ENCODE measurements at places on chromosomes 5 and 9.

DNA sequence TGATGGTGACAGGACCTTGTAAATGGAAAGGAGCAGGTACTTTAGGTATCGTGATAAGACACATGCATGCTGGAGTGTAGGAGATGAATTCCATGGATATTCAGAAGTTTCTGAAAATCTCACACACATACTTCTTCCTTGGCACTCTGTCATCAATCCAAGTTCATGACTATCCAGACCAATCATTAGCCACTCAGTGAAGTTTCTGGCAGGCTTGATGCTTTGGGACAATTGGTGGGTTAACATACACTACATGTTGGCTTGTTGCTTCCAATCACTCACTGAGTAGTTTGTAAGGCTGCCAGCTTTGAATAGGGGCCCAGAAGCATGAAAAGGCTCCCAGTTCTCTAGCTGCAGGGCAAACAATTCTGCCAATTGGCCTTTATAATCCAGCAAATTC, 147.6 kb downstream of the CEMIP2 start:
- DNase-seq = no peak

GRCh38 chr9:90176901-90177300, 465.7 kb downstream of the DIRAS2 start:
- no peak for DNase-seq

DNA sequence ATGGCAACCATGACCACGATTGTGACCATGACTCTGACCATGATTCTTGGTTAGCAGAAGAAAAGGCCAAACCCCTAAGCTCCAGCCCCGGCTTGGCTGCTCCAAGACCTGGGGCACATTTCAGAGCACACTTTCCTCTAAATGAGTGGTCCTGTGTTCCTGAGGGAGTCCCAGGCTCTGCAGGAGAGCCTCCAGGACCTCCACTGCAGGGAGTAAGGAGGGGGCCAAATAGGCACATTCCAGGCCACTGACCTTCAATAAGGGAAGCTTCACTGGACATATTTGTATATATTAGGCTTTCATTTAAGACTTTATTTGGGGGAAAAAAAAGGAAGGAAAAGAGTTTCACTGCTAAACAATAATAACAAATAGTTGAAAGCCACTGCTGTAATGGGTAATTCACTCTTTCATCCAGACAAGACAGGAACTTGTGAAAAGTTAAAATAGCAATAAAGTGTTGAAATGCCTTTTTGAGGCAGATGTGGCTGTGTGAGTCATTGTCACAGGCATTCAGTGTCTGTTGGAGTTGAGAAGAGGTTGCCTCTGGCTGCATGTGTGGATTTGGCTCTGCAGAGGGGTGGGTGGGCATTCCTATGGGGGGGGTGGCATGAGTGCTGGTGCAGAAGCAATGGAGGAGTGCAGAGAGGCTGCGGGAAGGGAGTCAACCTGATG, 63.9 kb upstream of the TGFBR1 start:
- no peak for DNase-seq

GRCh38 chr9:36632892-36633291, 60.2 kb downstream of the MELK start:
- no peak for DNase-seq

GRCh38 chr5:145829708-145830361, 5.3 kb downstream of the PRELID2 start:
- no peak for DNase-seq

GRCh38 chr5:176774216-176775171, 35.9 kb upstream of the UNC5A start:
- DNase-seq = no peak

DNA sequence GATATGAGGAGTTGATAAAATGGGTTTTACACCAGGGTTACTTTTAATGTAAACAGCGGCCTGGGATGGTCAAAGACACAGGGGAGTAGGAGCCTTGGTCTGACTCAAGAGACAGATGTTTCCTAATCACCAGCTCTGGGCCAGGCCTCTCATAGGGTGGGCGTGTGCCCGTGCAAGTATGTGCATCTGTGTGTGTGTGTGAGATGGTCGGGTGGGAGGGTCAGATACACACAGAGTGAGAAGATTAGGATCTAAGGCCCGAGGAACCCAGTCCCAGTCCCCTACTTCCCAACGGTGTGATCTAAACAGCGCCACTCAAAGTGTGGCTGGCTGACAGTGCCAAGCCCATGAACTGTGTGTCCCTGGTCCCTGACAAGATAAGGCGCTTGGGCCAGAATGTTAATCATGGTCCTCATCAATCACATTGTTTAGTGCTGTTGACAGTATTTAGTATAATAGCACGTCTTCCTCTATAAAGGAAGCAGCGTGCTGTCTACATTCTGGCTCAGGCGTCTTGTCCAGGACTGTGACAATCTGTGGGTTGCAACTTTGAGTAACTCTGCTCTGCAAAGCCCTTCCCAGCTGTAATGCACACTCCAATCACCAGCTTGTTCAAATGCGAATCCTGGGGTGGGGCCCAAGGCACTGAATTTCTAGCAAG, 173.7 kb downstream of the DAB2IP start:
- no peak for DNase-seq

GRCh38 chr5:149005077-149005892, 57.6 kb downstream of the SH3TC2 start:
- no peak for DNase-seq

DNA sequence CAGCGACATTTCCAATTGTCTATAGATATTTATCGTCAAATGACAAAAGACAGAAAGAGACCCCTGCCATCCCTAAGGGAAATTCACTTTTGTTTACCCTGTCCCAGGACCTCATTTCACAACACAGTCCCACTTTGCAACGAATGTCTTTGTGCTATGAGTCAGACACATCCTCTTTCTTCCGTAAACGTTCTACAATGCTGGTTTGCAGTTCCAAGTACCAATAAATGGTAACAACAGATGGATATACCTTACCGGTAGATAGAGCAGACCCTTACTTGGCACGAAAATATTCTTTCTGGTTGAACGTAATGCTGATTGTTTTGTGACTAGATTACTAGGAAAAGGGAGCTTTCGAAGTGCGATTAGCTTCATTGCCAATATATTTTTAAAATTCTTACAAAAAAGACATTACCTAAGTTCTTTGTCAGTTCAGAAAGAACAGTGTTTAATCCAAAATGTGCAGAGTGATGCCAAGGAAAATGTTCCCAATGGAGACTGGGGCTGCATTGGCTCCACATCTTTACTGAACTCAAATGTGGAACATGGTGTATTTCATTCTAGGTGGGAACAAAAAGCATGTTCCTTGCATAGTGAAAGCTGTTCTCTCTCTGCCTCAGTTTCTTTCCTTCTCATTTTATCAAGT, 202.5 kb upstream of the SLC27A6 start:
- DNase-seq = no peak

GRCh38 chr9:37379835-37380234, 42.7 kb upstream of the GRHPR start:
- DNase-seq = no peak

All from stimulated activated CD8-positive, alpha-beta memory T cell treated with anti-CD3 and anti-CD28 coated beads, Interleukin-15, amount 100 ng/mL, for 48 hours (primary cell).